NCI-H2107 (cell line): ENCODE measurements at places on chromosomes 12 and 14.

DNA sequence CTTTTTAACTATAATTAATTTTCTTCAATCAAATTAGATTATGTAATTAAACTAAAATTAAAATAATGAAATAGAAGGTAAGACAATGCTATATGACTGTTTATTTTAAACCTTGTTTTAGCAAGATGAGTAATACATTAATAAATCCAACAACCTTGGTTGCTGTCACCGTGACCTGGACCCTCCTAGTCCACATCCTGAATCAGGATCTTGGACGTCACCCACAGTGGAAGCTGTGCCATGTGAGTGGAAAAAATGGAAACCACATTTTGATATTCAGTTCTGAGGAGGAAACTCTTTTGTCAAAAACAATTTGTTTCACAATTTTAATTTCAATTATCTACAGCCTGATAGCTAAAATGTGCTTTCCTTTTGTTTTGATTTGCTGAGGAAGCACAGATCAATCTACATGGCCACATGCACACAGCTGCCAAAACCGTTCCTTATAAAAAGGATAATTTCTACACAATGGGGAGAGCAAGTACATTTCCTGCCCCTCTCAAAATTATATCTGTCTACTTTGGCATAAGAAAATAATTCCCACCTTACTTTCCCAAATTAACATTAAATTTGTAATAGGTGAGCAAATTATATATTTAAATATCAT, 255.5 kb downstream of the RASSF9 start:
- no peak for DNase-seq

- no peak for DNase-seq
Measured at GRCh38 chr12:54082397-54082892, 28.8 kb downstream of the HOXC4 start.

- DNase-seq = no peak
Measured at GRCh38 chr12:77993658-77994057, 163.0 kb downstream of the NAV3 start.

DNA sequence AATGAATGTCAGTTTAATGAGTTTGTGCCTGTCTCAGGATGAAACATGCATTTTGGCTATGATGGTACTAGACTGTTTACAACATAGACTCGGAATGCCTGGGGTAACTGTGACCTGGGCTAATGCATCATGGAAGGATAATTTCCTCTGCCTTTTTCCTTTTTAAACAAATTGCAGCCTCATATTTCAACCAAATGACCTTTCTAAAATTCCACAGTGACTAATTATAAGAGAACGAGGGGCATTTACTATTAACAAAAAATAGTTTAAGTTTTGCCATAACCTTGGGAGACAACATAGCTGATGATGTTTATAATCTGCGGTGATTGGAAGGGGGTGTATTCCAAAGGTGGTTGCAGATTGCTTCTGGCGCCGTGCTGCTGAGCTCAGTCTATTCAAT, 1140.5 kb downstream of the GALC start:
- no peak for DNase-seq

DNA sequence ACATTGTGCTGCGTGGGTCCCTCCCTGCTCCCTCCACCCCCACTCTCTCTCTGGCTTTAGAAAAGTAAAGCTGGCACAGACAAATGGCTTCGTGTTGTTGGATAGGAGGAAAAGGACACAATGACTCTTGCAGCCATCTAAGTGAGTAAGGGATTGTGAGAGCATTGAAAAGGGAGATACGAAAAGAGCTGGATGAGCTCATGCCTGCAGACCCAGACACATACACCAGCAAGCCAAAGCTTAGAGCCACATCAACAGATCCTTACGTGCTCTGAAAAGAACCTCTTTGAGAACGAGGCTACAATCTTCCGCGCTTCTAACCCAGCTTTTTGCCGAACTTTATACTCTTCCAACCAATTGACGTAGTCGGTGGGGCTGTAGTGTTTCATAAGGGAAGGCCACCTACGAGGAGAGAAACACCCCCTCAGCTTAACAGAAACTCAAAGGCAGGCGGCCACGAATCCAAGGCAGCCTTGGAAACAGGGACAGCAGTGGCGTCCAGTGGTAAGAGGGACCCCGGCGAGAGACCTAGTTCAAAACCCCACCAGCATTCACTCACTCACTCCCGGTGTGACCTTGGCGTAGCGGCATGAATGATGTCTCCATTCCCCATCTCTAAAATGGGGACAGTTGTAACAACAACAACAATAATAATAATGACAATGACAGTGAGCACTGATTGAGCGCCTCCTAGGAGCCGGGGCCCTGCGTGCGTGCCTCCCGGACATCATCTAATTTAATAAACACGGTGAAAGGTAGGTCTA, 1.1 kb downstream of the FBXO21 start:
- DNase-seq = no peak

GRCh38 chr12:3172124-3173007, 95.2 kb downstream of the TSPAN9 start:
- no peak for DNase-seq

DNA sequence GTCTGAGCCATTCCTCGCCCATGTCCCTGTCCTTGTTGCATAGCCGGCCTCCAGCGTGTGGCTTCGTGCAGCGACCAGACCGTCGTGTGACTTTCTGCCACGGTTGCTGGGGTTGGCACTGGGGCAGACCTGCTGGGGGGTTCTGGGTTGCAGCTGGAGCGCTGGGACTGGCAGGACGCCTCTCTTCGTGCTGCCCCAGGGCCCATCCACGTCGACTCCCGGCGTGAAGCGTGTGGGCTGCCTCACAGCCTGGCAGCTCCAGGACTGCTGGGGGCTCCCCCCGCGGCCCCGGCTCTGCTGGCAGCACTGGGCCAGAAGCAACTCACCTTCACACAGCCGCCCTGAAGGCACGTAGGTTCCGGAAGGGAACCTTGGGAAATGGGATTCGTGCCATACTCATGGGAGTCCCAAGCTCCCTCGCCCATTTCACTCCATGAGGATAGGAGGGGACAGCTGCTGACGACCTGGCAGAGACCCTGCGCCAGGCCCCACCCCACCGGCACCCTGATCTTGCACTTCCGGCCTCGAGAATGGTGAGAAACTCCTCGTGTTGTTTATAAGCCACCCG, 51.9 kb downstream of the GALNT9 start:
- no peak for DNase-seq

DNA sequence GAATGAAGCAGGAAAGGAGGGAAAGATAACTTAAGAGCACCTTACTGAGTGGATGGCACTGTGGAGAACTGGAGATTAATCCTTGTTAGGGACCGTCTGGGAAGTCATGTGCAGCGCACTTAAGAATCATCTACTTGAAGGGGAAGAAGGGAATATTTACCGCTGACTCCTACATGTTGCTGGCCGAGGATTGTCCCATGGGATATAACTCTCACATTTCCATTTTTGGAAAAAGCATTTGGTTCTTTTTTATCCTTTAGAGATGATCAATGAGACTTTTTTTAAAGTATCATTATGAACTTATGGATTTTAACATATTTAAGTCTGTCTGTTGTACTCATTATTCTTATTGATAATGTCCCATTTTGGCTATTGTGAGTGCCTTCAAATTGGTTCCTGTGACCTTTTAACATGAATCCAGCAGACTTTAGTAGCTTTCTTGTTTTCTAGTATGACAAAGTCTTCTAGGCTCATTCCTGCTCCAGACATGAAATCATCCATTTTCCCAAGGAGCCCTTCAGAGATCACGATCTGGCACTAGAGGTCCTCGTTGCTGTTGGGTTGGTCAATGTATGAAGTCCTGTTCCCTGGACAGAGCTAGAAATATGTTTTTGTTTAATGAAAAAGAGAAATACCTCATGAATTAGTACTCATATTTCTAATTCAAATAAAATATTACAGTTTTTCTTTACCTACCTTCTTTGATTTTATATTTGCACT, 20.2 kb upstream of the FAM234B start:
- no peak for DNase-seq

DNA sequence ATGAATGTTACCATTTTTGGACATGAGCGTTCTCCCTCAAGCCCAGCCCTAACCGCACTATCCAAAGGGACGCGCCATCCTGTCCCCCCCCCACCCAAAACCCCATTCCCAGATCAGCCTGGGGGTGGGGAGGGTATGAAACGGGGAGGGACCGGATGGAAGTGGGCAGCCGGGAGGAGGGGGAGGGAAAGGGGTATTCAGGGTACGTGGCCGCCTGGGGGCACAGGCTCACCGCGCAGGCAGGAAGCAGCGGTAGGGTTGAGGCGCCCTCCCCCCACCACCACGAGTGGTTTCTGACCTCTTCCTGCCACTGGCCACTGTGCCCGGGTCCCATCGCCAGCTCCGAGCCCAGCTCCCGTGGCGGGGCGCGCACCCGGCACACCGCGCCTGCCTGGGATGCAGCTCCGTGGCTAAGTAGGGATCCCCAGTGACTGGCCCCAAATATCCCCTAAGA, 1.4 kb downstream of the ACTN1 start:
- DNase-seq = no peak

- DNase-seq = no peak
Measured at GRCh38 chr12:121709478-121709961, 3.0 kb upstream of the TMEM120B start.

DNA sequence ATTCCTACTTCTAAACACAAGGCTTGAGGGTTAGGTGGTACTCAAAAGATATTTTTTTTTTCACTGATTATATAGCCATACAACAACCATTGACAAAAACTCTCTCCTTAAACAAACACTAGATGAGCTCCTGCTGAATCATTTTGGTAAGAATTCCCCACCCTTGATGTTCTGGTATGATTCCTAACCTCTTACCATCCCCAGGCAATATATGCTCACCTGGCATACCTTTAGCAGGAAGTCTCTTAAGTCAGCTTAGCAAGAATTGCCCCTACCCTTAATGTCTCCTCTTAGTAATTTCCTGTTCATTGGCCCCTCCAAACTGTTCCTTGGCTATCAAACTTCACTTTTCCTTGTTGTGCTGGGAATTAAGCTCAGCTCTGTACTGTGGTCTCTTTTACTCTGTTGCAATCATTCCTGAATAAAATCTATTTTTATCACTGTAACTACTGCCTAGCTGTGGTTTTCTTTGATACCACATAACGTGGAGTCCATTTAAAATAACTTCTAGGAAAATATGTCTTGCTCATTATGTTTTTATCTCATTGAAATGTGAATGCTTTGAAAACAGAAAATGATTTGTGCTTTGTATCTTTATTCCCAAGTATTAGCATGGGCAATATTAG, 712.6 kb downstream of the SLC16A7 start:
- DNase-seq = no peak

- no peak for DNase-seq
Measured at GRCh38 chr14:33393895-33394368, 455.3 kb downstream of the NPAS3 start.

DNA sequence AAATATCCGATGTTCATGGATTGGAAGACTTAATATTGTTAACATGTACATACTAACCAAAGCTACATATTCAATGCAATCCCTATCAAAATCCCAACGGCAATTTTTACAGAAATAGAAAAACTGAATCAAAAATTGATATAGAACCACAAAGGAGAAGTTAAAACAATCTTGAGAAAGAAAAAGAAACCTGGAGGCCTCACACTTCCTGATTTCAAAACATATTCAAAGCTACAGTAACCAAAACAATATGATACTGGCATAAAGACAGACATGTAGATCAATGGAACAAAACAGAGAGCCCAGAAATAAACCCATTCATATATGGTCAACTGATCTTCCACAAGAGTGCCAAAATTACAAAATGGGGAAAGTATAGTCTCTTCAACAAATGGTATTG, 5.4 kb upstream of the PELI2 start:
- no peak for DNase-seq

- no peak for DNase-seq
Measured at GRCh38 chr12:57940052-57940914, 1.1 kb upstream of the ATP23 start.
